A549 treated with Mapracorat at 1 μM for 4 hours (cell line): ENCODE measurements at places on chromosomes 4 and X. TPM values are rescaled to one million over a fixed set of nuclear protein-coding genes. Genes with fewer than 3 reads are reported as not detected.

PRDM8 gene
- total RNA-seq = 0.08 to 0.28 TPM (median 0.12 TPM) in 5 replicates

RHOXF2 gene
- total RNA-seq = not detected in 5 replicates

EDA2R gene
- 10.9 to 12.8 TPM (median 12.4 TPM) in 5 replicates for total RNA-seq

LAGE3 gene
- total RNA-seq = 46.6 to 72.5 TPM (median 69.3 TPM) in 5 replicates

ITIH6 gene
- 0.04 TPM in 1 of 5 replicates, not detected in the others for total RNA-seq

RELL1 gene
- 5.3 to 7.7 TPM (median 6.4 TPM) in 5 replicates for total RNA-seq

DACH2 gene
- not detected in 5 replicates for total RNA-seq
